ENCODE measurements at places on chromosomes 4 and X.

DNA sequence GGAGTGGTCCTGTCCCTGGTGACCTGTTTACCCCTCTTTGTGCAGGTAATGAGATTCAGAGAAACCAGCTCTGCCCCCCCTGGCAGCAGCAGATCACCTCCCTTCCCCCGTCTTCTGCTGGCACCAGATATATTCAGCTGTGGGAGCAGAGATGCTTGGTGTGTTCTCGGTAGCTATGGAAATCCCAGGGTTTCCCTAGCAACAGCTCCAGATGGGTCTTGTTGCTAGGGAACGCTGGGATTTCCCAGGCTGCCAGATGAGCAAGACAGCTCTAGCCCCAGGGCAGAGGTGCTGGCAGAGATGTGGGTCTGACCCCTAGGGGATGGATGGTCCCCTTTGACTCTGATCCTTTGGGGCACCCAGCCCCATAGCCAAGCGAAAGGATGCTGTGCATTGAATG, 20.2 kb downstream of the CETN2 start:
- DNase-seq = no peak

DNA sequence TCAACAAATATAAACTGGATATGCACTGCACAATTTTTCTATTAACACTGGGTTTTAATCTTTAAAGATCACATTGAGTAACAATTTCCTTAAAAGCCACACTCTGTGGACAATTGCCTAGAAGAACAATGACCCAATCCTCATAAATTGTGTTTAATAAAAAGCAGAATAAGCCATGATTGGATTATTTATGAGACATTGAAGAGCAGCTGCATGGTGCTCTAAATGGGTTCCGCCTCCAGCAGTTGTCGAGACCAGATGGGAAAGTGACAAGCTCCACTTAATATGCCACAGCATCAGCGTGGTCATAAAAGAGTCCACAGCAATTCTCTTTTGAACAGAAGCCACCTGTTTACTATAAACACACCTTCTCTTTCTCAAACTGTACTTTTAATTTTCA, 635.2 kb upstream of the FRG1 start:
- DNase-seq = no peak

GRCh38 chrX:39170464-39170863, 369.2 kb downstream of the MID1IP1 start:
- no peak for DNase-seq

DNA sequence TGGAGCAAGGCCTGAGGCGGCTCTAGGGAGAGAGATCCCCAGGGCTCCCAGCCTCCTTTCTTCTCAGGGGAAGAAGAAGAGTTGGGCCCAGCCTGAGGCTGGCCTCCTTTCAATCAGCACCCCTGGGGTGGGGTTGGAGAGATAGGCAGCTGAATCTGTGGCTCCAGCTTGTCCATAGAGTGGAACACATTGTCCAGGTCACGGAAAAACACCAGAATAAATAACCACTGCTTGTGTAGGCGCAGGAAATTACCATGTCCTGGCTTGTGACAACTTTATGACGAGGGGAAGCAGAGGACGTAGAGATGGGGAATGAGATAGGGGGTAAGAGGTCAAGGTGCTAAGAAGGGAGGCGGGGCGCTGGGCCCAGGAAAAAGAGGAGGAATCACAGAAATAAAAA, 80.8 kb upstream of the EFNB1 start:
- no peak for DNase-seq

DNA sequence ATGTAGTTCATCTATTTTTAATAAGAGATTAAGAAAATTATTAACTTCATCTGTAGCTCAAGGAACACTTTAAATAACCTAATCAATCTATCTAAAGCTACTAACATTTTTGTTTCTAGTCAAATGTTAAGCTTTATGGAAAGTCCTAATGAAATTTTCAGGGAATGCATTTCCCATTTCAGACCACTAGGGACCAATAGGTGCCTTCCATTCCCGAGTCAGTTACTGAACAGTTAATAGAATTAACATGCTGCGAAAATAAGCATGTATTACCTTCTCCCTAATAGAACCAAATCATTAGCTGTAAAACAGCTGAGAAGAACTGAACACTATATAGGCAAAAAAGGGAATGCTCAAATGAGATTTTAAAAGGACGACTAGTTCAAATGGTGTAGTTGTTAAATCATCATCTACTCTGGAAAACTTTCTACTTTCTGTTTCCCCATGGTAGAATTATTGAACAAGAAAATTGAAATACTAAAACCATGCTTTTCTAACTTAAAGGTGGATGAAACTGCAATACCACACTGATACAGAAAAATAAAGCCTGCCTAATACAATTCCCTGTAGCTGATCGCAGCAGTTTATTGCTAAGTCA, 22.5 kb downstream of the STX18 start:
- peak; percentile 30 for DNase-seq

- no peak for DNase-seq
Measured at GRCh38 chr4:119525005-119525749, 103.4 kb downstream of the PDE5A start.

DNA sequence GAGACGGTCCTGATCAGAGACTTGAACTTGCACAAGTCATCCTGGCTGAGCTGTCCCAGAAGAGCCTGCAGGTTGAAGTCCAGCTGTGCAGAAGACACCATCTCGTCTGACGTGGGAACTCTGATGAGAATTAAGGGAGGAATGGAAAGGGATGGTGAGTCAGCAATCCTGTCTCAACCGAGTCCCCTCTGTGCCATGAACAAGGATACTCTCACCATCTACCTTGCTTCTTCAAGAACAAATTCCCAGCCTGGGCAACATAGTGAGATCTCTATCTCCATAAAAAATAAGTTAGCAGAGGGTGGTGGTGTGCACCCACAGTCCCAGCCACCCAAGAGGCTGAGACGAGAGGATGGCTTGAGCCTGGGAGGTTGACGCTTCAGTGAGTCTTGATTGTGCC, at the start of gene NLRP2B:
Gene NLRP2B (minus strand): TSS at position 101 of the 400 bp plus-strand sequence.
- no peak for DNase-seq

- peak; percentile 68 for DNase-seq
Measured at GRCh38 chr4:173289353-173289727, 44.8 kb downstream of the HMGB2 start.

DNA sequence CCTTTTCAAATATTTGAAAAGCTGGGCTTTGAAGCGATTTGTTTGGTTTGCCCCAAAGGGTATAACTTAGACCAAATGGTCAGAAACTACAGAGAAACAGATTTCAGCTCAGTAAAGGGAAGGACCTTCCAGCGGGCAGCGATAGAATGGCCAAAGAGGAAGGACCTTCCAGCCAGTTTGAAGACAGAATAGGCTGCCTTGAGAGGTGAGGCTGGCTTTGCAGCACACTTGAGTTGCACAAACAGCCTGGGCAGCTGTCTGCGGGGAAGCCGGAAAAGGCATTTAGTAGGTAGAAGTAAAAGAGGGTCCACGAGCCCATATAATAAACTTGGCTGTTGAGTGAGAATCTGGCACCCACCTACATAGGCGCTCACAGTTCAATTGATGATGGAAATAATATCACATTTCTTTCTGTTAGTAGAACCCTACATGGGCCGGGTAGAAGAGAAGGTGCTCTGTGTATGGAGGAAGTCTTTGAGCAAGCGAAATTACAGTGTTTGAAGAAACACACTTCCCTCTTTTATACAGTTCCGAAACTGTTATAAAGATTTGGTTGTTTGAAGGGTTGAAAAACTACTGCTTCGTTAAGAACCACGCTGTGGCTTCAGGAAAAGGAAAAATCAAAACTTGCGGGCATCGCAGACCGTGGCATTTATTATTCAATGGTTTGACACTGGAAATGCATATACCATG, 75.0 kb upstream of the SORBS2 start:
- DNase-seq = no peak

DNA sequence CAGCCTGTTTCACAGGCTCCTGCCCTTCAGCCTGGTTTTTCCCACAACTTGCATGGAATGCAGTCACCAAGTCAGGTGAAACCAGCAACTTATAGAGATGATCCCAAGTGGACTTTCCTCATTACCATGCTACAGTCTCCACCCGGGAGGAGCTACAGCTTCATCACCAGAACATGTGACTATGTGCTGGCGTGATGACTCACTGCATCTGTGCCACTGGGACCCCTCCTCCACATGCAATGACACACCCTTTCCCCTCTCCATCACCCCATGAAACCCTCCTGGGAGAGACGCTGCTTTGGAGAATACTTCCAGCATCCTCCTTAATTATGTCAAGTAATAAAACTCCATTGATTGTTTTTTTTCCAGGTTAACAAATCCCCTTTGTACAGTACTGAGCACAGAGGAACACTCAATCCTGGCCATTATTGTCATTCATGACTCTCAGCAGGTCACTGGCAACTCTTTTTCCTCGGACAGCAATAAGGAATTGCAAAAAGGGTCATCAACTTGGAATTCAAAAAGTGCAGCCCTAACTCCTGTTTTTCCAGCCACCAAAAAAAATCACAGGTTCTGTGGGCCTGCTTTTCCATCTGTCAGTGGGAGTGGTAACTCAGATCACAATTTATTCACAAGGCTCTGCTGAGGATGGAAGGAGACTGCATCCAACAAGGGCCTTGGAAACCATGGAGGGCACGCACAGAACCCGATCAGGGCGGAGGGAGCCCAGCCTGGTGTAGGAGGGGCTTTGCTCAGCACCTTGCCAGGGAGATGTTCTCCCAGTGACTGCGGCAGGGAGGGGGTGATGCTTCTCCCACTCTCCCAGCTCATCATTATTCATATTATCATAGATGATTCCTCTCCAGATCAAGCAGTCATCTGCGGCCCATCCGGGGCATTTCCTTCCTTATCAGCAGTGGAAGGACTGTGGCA, 17.4 kb downstream of the QDPR start:
- no peak for DNase-seq

DNA sequence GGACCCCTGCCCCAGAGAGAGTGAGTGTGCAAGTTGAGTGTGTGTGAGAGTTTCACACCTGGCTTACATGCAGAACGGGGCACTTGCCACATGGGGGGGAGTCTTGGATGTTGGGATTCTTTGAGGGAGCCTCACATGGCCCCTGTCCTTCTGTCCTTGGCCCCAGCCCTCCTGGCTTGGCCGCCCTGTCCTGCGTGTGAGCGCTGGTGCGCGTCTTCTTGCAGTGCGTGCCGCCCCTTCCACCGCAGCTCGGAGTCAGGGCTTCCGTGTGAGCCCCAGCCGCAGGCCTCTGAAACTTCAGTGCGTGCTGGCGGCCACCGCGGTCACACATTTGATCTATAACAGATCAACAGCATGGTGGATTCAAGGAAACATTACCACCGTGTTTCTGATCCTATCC, 30.1 kb upstream of the HGFAC start:
- no peak for DNase-seq

DNA sequence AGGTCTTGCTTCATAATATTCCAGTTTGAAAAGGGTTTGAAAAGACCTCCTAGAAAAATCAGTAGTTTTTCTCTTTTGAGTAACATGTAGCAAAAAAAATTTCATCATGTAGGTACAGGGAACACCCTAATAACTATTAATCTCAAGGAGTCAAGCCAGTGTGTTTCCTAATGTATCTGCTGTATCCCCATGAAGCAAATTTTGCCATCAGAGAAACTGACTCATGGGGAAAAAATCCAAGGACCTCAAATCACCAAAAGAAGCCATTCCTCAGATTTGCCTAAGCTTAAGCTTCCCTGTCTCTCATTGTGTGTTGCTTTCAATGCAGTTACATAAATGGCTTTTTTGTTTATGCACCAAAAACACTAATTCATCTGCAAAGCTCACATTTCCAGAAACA, 29.7 kb downstream of the F9 start:
- no peak for DNase-seq

GRCh38 chrX:65696613-65697012, 29.2 kb downstream of the MSN start:
- DNase-seq = no peak

- no peak for DNase-seq
Measured at GRCh38 chrX:98654565-98654964, 1755.5 kb downstream of the PCDH19 start.

- DNase-seq = no peak
Measured at GRCh38 chr4:15885422-15885821, 53.1 kb downstream of the FGFBP1 start.

- no peak for DNase-seq
Measured at GRCh38 chr4:21815651-21816377, 132.8 kb downstream of the KCNIP4 start.

- no peak for DNase-seq
Measured at GRCh38 chrX:99078301-99078700, 1331.8 kb downstream of the PCDH19 start.

DNA sequence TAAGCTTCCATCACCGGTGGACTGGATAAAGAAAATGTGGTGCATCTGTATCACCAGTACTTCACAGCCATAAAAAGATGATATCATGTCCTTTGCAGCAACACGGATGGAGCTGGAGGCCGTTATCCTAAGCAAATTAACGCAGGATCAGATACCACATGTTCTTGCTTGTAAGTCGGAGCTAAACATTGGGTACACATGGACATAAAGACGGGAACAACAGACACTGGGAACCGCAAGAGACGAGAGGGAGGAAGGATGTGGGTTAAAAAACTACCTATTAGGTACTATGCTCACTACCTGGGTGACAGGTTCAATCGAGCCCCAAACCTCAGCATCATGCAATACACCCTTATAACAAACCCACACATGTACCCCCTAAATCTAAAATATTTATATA, 16.3 kb upstream of the IDS start:
- DNase-seq = no peak

DNA sequence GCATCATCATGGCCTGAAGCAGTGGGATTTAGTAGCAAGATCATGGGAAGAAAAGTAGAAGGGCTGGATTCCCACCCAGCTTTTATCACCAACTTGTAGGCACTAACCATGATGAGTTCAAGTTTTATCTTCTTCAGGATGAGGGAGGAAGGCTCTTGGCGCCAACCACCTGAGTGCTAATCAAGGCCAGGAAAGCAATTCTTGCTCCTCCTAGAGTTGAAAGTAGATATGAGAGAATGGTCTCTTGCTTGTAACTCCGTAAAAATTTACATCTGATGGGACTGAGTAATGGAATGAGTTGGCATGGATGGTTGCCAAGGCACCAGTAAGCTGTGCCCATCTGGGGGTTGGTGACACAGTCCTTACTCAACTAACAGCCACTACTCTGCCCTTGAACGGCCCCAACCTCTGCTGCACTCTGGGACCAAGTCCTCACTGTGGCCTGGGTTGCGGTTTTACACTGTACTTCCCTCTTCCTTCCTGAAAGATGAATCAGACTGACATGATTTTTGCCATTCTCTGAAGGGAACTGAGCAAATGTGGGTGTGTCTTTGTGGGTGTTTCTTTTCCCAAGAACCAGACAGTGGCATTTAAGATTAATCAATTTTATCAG, 39.4 kb upstream of the NDP start:
- no peak for DNase-seq

DNA sequence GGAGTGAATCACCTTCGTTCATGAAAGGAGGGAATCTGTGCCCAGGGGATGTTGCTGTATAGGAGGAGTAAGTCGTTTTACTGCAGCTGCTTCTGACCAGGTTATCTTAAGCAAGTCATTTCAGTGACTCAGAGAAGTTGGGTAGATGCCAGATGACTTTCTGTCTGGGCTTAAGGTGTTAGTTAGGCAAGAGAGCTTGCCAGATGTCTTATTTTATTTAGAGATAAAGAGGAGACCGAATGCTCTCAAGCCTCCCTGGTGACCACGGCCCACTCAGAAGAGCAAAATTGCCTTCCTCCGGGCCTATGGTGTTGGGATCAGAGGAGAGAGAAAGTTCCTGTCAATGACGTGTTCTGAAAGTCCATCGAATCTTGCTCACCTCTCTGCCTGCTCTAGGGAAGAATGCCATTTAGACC, 16.3 kb upstream of the ZNF827 start:
- DNase-seq = peak; percentile 69

- DNase-seq = no peak
Measured at GRCh38 chr4:3320361-3321023, 27.7 kb downstream of the RGS12 start.
